ENCODE measurements at places on chromosomes 5 and 9.

- no peak for DNase-seq
These were observed 196.1 kb downstream of the ANXA1 start for GRCh38 chr9:73347720-73348119.

GRCh38 chr9:100086097-100086635 is 12.6 kb downstream of the ERP44 start:
- no peak for DNase-seq

- DNase-seq = peak; percentile 71
These were observed 84.8 kb downstream of the MVB12B start for GRCh38 chr9:126411225-126411947.

- peak; percentile 20 for DNase-seq
These were observed 2.7 kb downstream of the MLLT3 start for GRCh38 chr9:20619487-20620200.

DNA sequence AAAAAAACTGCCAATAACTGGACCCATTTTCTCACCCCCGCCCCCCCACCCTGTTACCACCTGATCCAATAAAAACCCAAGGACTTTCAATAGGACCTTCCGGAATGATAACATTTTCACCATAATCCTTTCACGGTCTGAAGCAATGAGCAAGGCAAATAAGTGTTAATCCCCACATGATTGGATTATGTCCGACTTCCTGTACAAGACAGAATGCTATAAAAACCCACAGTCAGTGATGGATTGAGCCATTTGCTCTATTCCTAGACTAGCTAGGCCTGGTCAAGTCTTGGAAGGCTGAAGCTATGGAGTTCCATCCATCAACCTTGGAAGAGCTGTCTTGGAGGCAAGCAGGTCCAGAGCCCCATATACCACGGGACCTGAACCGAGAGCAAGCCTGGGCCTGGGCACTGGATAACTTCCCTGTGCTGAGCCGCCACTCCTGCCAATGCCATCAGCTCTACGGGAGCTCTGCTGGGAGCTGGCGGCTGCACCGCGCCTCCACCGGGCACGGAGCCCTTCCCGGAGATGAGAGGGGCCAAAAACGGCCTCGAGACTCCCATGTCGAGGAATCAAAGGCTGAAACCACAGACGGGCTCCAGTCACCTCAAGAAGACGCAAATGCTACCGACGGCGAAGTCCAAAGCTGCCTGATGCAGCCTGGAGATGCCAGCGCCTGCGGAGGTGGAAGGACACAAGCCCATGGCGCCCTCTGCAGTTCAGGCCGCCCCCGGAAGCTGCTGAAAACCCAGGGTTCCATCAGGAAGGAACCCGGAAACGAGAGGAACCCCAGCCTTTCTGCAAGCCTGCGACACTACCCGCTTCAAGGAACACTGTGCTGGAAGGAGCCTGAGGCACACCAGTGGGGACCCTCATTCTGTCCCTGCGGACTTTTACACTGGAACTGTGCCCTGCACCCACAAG is 69.2 kb downstream of the ANXA2R start:
- peak; percentile 45 for DNase-seq

DNA sequence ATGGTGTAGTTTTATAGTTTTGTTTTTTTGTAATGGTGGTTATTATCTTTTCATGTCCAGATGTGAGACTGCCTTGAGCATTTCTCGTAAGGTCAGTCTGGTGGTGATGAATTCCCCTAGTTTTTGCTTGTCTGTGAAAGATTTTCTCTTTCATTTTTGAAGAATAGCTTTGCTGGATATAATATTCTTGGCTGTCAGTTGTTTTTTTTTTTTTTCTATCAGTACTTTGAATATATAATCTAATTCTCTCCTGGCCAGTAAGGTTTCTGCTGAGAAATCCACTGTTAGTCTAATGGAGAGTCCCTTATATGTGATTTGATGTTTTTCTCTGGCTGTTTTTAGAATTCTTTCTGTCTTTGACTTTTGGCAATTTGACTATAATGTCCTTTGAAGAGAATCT is 106.9 kb downstream of the CARTPT start:
- DNase-seq = no peak

DNA sequence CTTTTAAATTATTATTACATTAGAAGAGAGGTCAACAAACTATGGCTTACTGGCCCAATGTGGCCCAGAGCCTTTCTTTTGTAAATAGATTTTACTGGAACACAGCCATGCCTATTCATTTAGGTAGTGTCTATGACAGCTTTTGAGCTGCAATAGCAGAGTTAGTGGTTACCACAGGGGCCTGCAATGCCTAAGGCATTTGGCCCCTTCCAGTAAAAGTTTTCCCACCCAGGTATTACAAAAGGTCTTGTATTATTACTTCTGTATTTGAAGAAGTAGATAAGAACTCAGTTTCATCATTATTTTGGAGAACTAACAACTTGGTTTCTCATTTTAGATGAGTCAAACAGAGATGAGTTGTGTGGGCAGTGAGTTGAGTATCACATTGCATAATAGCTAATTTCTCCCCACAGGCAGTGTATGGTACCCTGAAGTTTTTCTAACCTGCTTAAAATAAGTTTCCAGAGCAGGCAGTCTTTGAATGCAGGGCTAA is 9.5 kb downstream of the MTRR start:
- no peak for DNase-seq

GRCh38 chr9:99415606-99416005 is 193.5 kb downstream of the SEC61B start:
- no peak for DNase-seq

DNA sequence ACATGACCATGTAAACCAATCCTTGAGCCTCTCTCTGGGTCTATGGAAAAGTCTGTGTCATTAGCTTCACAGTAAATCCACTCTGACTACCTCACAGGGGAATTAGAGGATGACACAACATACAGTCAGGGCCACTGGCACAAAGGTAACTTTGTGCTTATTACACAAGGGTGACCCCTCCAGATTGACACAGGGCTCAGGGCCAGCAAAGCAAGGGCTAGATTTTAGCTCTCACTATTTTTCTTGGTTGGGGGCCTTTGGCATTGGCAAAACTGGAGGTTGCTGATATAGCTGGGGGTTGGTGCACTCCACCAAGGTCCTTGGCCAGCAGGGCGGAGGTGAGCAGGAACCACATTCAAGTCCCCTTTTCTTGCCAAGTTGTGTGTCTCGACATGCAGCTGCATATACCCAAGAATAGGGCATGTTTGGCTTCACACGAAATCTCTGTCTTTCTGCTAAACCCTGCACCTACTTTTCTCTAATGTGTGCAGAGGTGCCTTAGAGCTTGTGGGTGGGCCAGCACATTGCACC is 15.2 kb upstream of the OSMR start:
- DNase-seq = no peak

DNA sequence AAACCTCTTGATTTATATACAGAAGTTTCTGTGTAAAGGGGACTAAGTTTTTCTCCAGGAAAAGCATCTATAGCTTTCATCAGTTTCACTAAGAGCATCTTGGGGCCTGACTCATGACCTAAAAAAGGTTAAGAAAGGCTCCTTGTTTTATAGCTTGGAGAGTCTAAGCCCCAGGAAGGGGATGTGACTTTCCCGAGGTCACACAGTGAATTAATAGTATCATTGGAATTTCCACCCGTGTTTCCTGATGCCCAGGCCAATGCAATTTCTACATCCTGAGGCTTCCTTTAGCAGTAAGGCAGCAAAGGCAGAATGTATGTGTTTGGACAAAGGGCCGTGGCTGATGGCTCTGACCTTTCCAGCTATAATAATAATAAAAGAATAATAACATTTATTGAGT is 8.6 kb downstream of the MORN5 start:
- DNase-seq = no peak

GRCh38 chr9:89474939-89475338 is 23.0 kb downstream of the SEMA4D start:
- no peak for DNase-seq

GRCh38 chr5:78504704-78505677 is 143.6 kb downstream of the LHFPL2 start:
- no peak for DNase-seq

DNA sequence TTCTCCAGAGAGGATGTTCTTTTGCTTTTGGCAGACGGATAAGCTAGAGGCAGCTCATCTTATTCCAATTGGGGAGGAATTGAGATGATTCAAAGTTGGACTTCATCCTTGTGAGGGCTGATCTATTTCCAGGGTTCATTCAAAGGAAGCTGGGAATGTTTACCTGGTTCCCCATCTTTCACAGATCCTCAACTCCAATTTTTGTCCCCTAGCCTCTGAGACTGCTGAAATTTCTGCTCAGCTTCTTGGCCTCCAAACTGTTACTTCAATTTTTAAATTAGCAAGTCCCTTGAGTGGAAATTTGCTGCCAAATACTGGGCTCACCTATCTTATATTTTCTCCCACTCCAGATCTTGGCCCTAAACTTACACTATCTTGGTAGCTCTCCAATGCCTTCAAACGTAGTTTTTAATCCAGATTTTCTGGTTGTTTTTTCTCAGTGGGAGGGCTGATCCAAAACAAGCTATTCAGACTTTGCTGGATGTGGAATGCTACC is 93.9 kb upstream of the NEK6 start:
- no peak for DNase-seq

- no peak for DNase-seq
These were observed 1011.5 kb upstream of the NUDT12 start for GRCh38 chr5:104573949-104574709.

DNA sequence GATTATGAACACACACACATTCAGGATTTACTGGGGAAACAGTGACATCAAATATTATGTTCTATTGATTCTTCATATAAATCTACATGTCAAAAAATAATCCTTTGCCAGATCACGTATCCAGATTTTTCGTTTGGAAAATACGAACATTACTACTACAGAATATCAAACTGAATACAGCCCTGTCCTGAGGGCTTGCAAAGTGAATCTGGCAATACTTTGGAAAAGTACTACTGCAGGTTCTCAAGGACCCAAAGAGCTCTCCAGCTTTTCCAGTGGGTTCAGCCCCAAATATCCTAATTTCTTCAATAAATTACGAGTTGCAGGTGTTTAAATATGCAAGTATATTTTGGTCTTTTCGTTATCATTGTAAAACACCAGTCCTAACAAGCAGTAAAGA is 411 bp upstream of the NDUFS4 start:
- no peak for DNase-seq

DNA sequence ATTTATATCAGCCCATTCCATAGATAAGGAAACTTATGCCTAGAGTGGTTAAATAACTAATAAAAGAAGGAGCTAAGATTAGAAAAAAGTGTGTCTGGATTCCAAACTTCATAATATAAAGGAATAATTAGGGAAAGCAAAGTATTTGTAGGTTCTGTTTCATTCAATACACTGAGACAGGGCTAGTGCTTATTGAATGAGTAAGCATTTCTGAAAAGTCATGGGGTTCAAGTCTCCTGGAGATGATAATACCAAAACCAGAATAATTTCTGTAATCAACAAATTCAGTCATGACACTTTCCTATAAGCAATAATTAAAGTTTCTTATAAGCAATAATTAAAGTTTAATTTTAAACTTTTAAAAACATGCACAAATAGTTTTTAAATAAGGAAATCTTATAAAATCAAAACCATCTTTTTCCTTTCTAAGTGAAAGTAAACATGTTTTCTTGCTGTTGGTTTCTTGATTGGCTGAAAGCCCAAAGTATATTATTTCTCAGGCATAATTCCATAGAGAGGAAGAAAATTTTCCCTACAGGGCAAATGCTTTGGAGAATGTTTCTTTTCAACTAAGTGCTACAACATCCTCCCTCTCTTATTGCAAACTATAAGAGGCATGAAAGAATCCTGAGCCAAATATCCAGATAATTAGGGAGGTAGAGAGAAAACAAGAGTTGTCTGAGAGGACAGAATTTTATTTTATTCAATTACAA is 510.2 kb downstream of the PRELID2 start:
- DNase-seq = no peak

DNA sequence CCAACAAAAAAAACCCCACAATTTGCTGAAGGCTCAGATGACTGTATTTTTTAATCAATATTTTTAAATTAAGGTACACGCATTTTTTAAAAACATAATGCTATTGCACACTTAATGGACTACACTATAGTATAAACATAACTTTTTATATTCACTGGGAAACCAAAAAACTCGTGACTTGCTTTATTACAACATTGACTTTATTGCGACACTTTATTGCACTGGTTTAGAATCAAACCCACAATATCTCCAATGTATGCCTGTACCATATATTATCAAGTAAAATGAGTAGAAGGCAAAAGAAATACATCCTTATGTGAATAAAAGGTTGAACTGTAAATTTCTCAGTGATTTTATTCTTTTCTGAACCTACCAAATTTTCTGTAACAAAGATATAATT is 53.7 kb downstream of the RICTOR start:
- DNase-seq = no peak

- no peak for DNase-seq
These were observed 19.1 kb upstream of the ZFAND5 start for GRCh38 chr9:72383978-72384709.

- no peak for DNase-seq
These were observed 1.2 kb downstream of the SPRY4 start for GRCh38 chr5:142323480-142324135.

- DNase-seq = no peak
These were observed 79.3 kb upstream of the TBC1D2 start for GRCh38 chr9:98334796-98335195.

GRCh38 chr5:84506625-84507024 is 121.9 kb upstream of the EDIL3 start:
- no peak for DNase-seq

DNA sequence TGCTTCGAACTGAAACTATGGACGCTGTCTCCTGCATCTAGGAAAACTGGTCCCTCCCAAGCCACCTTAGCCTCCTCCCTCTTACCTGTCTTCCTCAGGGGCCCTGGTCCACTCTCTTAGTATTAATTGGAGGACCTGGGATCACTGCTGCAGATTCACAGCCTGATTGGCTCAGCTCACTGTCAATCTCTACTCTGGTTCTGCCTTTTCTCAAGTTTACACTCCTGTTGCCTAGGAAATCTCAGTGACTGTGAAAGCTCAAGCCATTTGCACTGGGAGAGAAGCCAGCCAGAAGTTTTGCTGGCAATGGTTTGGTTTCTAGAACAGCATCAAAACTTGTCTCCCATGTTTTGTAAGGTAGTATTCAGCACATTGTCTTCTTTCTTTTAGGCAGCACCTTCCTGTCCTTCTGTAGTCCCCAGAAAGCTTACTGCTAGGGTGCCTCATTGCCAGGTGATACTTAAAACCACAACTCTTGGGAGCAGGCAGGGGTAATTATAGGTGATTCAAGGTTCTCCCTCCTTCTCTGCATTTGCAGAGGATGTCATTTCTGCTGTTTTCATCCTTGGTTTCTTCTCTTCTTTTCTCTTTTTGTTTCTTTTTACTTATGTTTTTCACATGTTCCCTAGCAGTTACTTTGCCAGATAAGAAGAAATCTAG is at the start of gene CAPSL:
Gene CAPSL (minus strand): TSS at position 55 of the 660 bp plus-strand sequence. CDS start 17,502 bp downstream, outside the sequence.
- no peak for DNase-seq

GRCh38 chr9:124899845-124900244 is 37.9 kb downstream of the ARPC5L start:
- no peak for DNase-seq

GRCh38 chr9:89605465-89606048 is 745 bp downstream of the GADD45G start:
- DNase-seq = no peak

- no peak for DNase-seq
These were observed 63.6 kb downstream of the SNX18 start for GRCh38 chr5:54580997-54581811.

DNA sequence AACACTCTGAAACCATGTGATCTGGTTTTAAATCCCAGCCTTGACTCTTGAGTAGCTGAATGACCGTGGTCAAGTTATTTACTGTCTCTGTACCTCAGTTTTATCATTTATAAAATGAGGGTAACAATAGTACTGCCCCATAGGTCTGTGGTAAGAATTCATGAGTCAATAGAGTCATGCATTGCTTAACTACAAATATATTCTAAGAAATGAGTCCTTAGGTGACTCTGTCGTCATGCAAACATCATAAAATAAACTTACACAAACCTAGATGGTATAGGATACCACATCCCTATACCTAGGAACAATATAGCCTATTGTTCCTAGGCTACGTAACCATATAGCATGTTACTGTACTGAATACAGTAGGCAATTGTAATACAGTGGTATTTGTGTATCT is 20.3 kb upstream of the ABCA1 start:
- no peak for DNase-seq
